ENCODE measurements at places on chromosomes 7 and 10.

DNA sequence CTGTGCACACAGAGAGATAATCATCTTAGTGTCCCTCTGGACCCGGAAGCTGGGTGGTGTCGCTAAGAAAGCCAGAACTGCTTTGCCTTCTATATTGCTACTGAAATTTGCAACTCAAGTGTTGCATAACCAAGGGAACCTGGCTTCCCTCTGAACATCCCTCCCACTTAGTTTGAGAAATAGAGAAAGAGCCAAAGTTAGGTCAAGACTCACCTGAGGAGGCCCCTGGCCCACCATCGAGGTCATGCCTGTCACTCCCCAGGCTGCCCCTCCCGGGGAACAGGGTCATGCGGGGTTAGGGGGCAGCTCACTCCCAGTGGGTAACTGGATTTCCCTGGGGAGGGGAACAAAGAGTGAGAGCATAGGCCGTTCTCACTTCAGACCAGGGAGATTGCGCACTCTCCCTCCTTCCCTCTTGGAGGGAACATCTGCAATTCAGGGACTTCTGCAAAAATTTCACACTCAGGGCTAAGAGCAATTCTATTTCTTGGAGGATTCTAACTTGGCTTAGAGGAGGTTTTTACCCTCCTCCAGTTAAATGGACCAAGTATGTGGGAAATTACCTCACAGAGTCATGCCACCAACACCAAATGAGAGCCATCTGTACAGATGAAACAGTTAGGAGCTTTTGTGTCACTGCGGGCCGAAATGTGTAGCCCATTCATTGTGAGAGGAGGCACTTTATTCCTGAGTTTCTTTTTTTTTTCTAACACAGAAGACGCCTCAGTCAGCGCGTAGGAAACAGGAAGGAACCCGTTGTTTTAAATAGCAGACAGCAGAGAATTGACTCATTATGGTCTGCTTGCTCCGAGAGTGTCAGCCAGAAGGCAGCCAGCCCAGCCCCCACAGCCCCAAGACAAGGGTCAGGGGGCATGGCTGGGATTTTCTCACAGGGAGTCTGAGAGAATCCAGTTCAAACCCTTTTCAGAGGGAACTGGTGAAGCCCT lies 221.3 kb downstream of the ARHGAP12 start:
- no peak for DNase-seq

- DNase-seq, result no peak
Observed at GRCh38 chr7:123615344-123615743, 13.7 kb downstream of the ASB15 start.

- no peak for DNase-seq
Observed at GRCh38 chr7:31310321-31310935, 30.1 kb downstream of the NEUROD6 start.

GRCh38 chr10:103622935-103623574 lies 129.6 kb downstream of the NEURL1 start:
- no peak for DNase-seq

All from T-helper 2 cell (primary cell).